ENCODE measurements at places on chromosomes 12 and 14.
A peak's percentile ranks its signal among the peaks of the same experiment; 100 is the strongest.

GRCh38 chr12:23055004-23055403 lies 430.0 kb downstream of the ETNK1 start:
- no peak for DNase-seq

DNA sequence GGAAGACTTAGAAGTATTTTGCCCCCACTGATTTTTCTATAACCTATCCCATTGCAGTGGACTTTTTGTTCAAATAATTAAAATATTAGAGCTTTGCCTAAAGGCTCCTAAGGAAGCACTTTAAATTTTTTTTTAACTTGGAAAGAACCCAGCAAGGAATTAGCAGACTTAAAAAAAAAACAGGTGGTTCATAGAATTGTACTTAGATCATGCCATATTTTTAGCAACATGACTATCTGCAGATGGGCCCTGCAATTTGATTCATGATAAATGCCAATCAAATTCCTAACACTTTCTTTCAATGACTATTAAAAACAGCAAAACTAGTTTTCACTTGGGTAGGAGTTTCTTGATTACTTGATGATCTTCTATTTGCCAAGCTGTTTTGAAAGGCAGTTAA lies 11.5 kb downstream of the ADAMTS20 start:
- DNase-seq, result no peak

DNA sequence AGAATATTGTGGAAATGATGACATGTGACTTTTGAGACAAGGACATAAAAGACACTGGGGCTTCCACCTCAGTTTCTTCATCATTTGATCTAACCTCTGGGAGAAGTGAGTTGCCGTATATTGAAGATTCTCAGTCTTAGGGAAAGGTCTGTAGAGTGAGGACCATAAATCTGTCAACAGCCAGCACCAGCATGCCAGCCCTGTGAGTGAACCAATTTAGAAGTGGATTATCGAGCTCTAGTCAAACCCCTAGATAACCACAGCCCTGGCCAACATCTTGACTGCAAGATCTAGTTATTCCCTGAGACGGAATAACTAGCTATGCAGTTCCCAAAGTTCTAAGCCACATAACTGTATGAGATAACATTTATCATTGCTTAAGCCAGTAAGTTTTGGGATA lies 108.8 kb upstream of the PTPRR start:
- DNase-seq, result no peak

DNA sequence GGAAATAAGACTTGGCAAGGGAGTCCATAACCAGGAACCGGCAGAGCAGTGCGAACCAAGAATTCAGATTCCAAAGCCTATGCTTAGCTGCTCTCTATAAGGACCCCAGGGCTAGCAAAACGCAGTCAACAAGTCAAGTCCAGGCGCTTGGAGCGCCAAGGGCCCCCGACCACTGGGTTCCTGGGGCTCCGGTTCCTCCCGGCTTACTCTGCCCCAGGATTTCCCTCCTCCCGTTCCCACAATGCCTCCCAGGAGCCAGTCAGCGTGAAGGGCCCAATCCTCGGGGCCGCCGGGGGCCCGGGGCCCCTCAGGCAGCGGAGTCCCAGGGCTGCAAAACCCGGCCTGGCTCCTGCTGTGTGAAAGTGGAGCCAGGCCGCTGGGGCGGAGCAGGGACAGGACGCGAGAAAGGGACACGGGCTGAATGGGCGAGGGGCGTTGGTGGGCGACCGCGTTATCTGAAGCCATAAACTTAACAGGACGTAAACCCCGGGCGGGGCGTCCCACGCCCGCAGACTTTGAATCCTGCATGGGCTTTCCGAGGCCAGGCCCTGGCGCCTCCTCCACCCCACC lies 1.5 kb downstream of the KRT8 start:
- DNase-seq, result peak; percentile 77

DNA sequence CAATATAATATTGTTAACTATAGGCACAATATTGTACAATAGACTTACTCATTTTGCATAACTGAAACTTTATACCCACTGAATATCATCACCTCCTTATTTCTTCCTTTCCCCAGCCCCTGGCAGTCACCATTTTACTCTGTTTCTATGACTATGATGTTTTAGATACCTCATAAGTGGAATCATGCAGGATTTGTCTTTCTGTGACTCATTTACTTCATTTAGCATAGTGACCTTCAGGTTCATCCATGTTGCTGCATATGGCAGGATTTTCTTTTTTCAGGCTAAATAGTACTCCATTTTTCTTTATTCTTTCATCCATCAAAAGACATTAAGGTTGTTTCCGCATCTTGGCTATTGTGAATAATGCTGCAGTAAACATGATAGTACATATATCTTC lies 18.9 kb downstream of the USP15 start:
- no peak for DNase-seq

DNA sequence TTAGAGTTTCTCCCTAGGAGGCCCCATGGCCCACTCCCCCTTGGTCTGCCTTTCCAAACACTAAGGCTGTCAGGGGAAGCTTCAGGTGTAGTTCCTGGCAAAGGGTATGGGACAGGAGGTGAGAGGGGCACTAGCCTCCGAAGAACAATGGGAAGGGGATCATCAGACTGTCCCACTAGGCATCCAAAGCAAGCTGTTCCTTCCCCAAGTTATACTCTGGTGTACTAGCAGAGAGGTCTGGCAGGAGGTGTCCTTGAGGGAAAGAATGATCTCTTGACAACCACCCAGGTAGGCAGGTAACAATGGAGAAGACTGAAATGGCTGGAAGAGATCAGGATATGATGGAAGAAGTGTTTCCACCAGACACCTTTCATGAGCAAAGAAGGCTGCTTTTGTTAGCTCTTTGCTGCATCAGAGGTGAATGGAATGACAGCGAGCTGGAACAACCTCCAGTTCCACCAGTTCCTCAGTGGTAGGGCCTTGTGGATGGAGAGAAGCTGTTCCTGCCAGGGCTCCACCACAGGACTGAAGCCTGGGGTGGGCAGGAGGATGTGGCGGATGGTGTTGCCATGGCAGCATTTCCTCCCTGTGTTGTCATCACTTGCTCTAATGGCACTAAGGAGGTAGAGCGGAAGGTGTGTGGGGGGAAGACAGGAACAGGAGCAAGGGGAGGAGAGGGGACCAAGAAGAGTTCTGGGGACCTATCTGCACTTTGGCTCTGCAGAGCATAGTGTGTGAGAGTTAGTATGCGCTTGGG lies 2.3 kb upstream of the AGAP2 start:
- peak; percentile 92 for DNase-seq

DNA sequence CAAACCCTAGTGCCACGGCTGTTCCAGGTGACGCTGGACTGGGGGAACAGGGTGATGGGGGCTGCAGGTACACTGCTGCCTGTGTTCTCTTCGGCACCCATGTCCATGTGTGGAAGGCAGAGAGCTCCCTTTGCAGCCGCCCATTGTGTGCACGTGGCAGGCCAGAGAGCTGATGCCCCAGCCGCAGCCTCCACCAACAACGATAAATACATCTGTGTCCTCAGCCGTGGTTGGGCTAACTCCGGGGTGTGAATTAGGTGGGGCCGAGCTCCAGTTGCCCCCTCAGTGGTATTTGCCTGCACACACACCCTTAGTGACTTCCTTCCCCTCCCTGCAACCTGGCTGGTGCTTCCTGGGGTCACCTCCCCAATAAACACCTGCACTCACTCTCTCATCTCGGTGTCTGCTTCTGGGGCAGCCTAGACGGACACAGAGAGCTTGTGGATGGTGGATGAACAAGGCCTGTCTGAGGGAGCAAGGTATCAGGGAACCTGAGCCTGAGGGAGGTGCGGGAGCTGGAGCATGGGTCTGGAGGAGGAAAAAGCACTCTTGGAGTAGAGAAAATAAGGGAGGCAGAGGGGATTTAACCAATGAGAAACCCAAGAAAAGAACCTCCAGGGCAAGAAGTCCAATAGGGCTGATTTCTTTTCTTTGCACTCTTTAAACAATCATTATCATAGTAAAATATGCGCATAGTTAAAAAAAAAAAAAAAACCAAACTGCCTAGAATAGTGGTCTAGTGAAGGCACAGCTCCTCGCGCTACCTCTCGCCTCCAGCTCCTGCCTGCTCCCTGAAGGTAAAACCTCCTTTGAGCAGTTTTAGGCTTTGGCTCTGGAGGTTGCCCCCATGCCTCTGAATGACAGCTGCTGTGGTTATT lies 112.6 kb downstream of the ZNF664 start:
- no peak for DNase-seq

DNA sequence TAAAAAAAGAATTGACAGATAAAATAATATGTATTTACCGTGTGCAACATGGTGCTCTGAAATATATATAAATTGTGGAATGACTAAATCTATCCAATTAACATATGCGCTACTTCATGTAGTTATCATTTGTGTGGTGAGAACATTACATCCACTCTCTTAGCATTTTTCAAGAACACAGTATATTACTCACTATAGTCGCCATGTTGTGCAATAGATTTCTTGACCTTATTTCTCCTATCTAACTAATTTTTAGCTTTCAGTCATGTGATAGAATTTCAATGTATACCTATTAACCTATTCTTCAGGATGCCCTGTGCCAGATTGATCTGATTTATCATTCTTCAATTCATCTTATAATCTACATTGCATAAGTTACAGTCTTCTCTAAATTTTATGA lies 178.6 kb downstream of the BCAT1 start:
- DNase-seq, result no peak

DNA sequence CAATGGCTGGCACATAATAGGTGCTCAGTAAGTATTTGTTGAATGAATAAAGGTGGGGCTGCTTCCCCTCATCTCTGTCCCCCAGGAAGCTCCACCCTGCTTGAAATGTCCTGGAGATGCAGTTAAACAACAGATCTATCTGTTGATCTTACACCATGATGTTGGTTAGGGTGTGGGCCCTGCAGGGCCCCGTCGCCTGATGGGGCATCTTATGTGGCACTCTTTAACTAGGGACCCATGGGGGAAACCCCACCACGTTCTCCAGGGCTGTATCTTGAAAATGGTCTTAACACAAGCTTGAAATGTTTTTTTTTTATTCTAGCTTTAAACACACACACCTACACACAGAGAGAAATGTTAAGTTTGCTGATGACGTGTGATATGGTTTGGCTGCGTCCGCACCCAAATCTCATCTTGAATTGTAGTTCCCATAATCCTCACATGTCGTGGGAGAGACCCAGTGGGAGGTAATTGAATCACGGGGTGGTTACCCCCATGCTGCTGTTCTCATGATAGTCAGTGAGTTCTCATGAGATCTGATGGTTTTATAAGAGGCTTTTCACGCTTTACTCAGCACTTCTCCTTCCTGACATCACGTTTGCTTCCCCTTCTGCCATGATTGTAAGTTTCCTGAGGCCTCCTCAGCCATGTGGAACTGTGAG lies 741.7 kb downstream of the VRK1 start:
- no peak for DNase-seq

DNA sequence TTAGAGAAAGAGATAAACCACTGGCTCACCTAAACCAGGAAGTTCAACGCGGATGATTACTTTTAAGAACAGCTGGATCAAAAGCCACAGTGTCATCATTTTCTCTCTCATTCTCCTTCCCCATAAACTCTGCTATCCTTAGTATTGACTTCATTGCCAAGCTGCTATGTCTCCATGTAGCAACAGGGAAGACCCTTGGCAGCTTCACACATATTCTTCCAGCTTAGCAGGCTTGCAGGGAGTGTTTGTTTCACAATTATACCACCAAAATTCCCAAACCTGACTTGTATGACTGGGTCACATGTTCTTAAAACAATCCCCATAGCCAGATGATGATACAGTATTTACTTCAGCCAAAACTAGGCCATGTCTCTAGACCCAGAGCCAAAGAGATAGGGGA lies 235.5 kb downstream of the PAWR start:
- no peak for DNase-seq

- no peak for DNase-seq
Measured at GRCh38 chr12:79706156-79706555, 15.4 kb upstream of the PAWR start.

GRCh38 chr14:27886256-27886655 lies 880.3 kb upstream of the FOXG1 start:
- DNase-seq, result no peak

DNA sequence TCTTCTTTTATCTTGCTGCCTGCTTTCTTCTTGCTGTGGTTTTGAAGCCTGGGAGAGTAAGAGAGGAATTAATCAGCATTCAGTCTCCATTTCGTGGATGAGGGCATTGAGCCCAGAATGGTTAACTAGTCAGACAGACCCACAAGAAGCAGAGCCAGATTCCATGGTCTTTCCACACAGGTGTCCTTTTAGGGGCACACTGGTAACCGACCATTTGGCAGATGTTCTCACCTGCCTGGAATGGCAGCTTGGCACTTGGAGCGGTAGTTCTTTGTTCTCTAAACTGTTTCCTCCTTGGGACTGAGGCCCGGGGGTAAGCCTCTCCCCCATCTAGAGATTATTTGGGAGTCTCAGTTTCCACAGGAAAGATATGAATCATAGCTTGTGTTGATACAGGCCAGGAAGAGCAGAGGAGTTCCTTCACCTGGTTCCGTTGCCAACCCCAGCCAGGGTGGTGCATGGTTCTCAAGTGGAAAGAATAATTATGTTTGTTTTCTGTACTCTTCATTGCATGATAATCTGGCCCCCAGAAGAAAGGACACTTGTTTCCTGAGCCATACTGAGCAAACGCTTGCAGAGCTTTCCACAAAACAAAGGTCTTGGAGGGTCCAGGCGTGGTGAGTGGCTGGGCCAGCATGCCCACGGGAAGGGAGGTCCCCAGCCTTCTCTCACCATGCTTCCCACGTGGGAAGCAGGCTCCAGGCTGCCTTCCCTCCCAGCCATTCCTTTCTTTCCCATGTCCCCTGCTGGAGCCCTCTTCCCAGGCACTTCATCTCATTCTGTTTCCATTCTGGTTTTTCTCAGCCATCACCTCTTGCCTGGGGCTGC lies 2.0 kb upstream of the KRT75 start:
- no peak for DNase-seq

DNA sequence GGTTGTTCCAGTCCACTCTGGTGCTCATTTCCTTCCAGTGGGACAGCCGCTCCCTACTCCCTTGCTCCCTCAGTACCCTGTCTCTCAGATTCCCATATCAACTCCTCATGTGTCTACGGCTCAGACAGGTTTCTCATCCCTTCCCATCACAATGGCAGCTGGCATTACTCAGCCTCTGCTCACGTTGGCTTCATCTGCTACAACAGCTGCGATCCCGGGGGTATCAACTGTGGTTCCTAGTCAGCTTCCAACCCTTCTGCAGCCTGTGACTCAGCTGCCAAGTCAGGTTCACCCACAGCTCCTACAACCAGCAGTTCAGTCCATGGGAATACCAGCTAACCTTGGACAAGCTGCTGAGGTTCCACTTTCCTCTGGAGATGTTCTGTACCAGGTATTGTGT lies 69.9 kb downstream of the RAD52 start:
- no peak for DNase-seq

DNA sequence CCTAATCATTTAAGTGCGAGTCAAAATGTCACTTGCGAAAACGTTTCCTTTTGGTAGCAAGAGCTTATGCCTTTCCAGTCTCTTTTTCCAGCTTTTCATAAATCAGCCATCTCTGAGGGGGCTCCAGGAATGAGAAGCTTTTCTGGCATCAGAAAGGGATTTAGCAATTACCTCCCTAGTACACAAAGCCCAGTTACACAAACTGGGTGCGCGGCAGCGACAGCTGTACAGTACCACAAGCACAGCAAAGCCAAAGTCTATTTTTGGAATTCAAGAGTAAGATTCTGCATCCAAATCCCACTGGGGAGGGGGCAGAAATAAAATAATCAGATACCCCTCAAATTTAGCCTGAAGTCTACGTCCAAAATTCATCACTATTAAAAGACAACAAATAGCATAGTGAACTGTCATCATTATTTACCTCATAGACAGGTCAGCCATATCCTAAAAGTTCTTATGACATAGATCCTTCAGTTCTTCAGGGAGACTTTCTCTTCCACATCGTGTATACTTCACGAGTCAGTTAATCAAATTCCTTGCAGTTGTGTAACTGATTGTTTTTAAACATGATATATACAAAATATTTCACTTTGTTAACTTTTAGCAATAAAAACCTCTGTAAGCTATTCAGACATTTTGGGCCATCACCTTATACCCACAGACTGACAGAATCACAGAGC lies 150.8 kb downstream of the TTC7B start:
- no peak for DNase-seq
